ENCODE measurements at places on chromosomes 6 and 20.

DNA sequence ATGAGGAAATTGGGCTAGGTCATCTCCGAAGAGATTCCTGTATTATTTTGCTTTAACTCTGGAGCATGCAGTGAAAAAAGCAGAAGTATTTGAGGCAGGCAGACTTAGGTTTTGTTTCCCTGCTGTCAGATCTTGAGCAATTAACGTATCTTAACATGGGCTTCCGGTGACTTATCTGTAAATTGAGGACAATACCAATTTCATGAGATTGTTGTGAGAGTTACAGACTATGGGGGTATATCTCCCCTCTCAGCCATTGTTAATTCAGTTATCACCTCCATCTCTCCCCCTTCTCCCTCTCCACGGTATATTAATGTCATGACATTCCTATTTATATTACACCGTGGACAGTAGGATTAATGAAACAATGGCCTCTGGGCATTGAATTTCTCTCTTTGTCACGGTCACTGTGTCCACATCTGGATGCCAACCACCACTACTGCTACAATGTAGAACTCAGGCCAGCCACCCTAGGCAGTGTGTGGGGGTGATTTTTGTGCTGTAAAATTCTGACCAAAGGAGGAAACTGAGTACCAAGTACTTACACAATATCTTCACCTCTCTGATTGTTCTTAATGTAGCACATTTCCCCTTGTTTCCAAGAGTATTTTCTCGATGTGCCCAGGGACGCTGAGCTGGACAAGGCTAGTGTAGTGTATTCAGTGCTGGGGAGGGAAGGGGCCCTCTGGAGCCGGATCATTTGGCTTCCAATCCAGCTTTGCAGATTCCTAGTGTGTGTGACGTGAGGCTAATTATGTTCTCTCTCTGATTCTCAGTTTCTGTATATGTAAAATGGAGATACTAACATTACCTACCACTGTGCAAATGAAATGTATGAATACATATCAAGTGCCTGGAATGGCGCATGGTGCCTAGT is 77.2 kb downstream of the GCNT2 start:
- DNase-seq = no peak

DNA sequence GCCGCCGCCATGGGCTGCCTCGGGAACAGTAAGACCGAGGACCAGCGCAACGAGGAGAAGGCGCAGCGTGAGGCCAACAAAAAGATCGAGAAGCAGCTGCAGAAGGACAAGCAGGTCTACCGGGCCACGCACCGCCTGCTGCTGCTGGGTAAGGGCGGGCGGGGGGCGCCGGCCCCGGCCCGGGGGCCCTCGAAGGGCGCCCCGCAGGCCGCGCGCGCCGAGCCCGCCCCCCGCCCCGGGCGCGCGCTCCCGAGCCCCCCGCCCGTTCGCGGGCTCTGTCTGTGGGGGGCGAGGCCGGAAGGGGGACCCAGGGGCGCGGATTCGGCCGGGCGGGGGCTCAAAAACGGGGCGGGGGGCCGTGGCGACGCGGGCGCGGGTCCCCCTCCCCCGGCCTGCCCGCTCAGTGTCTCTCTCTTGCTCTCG is 39.2 kb downstream of the GNAS start:
- DNase-seq = no peak

- peak; percentile 12 for DNase-seq
Measured at GRCh38 chr6:45965792-45966191, 49.9 kb downstream of the CLIC5 start.

GRCh38 chr6:138222901-138223546 is 4.7 kb upstream of the PBOV1 start:
- no peak for DNase-seq

GRCh38 chr20:53080969-53081871 is 109.1 kb downstream of the TSHZ2 start:
- DNase-seq = no peak

GRCh38 chr6:5626727-5627426 is 365.6 kb downstream of the FARS2 start:
- DNase-seq = no peak

GRCh38 chr6:168413018-168413720 is 27.8 kb upstream of the SMOC2 start:
- no peak for DNase-seq

GRCh38 chr6:122381494-122382265 is 17.8 kb upstream of the HSF2 start:
- peak; percentile 50 for DNase-seq

DNA sequence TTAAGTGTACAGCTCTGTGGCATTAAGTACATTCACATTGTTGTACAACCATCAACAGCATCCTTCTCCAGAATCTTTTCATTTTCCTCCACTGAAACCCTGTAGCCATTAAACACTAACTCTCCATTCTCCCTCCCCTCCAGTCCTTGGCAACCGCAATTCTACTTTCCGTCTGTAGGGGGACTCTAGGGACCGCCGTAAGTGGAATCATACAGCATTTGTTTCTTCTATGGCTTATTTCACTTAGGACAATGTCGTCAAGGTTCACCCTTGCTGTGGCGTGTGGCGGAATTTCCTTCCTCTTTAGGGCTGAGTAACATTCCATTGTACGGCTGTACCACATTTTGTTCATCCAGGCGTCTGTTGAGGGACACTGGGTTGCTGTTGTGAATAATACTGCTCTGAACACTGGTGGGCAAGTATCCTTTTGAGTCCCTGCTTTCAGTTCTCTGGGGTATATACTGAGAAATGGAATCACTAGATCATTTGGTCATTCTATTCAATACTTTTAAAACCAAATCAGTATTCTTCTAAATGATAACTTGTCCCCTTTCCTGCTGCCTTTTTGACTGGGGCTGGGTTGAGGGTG is 50.7 kb downstream of the PPP1R3G start:
- no peak for DNase-seq

GRCh38 chr6:25490018-25490801 is 161.8 kb upstream of the SCGN start:
- DNase-seq = peak; percentile 67

DNA sequence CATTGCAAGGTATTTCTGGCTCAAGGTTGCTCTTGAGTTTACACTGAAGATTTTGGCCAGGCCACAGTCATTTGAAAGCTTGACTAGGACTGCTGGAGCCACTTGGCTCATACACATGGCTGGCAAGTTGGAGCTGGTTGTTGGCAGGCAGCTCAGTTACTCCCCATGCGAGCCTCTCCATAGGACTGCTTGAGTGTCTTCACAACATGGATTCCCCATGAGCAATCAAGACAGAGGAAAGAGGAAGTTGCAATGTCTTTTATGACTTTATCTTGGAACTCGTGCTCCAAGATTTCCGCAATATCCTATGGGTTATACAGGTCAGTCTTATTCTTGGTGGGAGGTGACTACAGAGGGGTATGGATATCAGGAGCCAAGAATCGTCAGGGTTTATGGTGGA is 1.4 kb upstream of the MANBAL start:
- DNase-seq = no peak

GRCh38 chr20:2131366-2131765 is 29.7 kb downstream of the STK35 start:
- DNase-seq = no peak

- DNase-seq = no peak
Measured at GRCh38 chr6:22529866-22530265, 39.5 kb upstream of the HDGFL1 start.

- no peak for DNase-seq
Measured at GRCh38 chr20:9755301-9755700, 83.6 kb downstream of the PAK5 start.

GRCh38 chr6:37381579-37381978 is 27.8 kb downstream of the RNF8 start:
- DNase-seq = peak; percentile 79

DNA sequence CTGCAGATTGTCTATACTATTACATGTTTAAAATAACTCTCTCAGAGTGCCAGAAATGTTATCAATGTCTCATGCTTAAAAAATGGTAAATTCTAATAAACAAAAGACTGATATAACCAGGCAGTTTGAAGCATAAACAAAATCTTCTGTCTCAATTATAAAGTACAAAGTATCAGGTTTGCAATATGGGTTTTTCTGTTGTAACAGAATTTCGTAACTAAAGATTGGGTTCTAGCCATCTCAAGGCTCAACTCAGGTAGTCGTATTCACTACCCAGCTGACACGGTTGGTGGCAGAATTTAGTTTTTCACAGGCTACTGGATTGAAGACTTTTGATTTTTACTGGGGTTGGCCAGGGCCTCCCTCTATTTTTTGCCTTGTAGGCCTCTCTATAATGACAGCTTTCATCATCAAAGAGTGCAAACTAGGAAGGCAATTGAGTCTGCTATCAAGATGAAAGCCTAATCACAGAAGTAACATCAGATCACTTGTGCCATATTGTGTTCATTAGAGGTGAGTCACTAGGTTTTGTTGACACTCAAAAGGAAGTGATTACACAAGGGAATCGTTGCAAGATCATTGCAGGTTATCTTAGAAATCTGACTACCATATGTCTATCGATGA is 3.6 kb downstream of the CYP39A1 start:
- DNase-seq = no peak

DNA sequence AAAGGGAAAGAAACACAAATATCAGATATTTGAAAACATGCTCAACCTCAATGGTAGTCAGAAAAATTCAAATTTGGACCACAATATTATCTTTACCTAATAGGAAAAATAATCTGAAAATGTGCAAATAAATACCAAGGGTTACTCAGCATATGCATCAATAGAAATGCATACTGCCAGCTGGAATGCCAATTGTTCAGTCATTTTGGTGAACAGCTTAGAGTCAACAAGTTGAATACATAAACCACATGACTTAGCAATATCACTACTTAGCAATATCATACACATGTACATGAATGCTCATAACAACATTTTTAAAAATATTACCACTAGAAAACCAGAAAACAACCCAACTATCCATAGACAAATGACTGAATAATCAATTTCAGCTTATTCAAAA is 212.7 kb downstream of the PTPRK start:
- DNase-seq = no peak

DNA sequence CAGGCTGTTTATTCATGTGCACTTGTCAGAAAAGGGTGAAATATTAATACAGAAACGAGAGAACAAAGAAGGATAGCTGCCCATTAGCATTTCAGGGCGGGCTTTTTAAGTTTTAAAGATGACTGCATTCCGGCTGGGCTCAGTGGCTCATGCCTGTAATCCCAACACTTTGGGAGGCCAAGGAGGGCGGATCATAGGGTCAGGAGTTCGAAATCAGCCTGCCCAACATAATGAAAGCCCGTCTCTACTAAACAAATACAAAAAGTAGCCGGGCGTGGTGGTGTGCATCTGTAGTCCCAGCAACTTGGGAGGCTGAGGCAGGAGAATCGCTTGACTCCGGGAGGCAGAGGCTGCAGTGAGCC is 130.5 kb downstream of the HFE start:
- DNase-seq = no peak

GRCh38 chr6:81564470-81565068 is 187.9 kb downstream of the TENT5A start:
- no peak for DNase-seq

DNA sequence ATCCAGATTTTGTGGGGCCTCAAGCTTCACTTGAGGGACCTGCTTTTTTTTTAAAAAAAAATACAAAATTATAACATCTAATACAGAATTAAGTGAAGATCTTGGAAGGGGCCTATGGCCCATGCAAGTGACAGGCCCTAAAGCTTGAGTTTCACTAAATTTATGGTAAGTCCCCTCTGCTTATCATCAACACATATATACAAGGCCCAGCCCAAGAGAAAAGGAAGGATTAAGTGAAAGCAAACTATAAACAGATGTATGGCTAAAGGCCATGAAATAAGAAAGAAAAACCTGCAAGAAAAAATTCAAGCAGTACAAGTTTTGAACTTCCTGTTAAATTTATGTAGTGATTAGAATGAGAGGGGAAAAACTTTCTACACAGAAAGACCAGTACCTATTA is 86.8 kb downstream of the CDC40 start:
- no peak for DNase-seq

DNA sequence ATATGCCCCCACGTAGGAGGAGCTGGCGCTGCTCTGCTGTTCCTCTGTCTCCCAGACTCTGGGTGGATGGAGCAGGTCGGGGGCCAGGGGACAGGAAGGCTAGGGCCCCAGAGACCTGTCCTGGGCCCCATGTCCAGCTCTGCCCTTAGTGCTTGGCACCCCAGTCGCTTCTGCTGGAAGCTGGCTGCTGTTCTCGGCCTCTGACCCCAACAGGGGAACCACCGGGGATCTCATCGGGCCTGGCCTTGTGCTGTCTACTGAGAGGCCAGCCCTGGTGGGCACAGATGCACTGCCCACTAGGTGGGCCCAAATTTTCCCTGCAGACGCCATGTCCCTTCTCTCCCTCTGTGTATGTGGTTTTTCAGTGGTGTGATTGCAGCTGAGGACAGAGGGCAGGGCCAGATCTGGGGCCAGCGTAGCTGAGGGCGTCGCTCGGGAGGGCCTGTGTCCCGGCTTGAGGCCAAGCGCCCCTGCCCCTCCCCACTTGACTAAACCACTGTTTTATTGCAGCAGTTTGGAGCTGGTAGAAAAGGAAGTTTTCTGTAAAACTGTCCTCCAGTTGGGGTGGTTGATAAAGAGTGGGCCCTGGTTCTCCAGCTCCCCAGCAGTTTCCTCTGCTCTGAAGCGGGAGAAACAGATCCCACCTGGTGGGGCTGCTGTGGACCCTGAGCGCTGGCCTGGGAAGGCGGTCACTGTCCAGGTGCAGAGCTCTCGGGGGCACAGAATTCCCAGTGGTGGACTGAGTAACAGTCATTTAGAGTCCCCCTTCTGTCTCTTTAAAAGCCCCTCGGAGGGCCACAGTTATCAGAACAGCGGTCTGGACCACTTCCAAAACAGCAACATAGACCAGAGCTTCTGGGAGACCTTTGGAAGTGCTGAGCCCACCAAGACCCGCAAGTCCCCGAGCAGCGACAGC is 5.9 kb upstream of the COL20A1 start:
- no peak for DNase-seq

- no peak for DNase-seq
Measured at GRCh38 chr6:81906041-81906440, 153.6 kb upstream of the TENT5A start.

DNA sequence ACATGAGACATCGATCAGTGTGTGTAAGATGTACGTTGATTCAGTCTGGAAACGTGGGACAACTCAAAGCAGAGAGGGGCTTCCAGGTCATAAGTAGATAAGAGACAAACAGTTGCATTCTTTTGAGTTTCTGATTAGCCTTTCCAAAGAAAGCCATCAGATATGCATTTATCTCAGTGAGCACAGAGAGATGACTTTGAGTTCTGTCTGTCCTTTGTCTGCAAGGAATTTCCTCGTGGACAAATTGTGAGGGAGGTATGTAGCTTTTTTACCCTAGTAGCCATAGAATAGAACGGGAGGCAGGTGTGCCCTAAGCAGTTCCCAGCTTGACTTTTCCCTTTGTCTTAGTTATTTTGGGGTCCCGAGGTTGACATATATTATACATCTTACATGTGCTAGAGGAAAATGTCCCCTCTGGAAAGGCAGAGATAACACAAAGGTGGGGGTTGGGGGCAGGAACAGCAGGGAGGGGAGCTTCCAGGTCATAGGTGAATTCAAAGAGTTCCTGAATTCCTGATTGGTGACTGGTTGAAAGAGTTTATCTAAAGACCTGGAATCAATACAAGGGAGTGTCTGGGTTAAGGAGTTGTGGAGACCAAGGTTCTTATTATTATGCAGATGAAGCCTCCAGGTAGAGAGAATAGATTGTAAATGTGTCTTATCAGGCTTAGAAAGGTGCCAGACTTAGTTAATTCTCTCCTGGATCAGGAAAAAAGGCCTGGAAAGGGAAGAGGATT is 237.0 kb downstream of the NFATC2 start:
- DNase-seq = peak; percentile 76

- no peak for DNase-seq
Measured at GRCh38 chr6:166253281-166253681, 54.9 kb downstream of the PRR18 start.

GRCh38 chr6:37256692-37257319 is 766 bp upstream of the TBC1D22B start:
- no peak for DNase-seq
